Activated T-helper 1 cell treated with anti-CD3 and anti-CD28 coated beads, Interleukin-2, amount 50 U/mL, for 16 hours (primary cell): ENCODE measurements at places on chromosomes 13 and 19.

- DNase-seq: no peak
Measured at GRCh38 chr13:106230450-106230849, 305.0 kb downstream of the EFNB2 start.

DNA sequence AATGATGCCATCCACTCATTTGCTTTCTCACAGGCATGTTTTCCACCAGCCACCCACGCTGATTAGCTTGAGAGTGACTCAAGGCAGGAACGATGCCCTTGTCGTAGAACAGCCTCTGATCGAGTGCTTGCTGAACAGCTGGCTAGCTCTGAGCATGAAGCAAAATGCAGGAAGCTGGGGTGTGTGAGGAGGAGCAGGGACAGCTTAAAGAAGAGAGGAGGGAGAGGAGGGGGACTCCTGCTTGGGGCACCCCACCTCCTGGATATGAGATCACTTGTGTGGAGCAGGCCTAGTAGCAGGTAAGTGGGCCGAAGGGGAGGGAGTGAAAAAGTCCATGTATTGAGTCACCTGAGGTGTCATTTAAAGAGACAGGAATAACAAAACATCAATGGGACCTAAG, 48.8 kb downstream of the IRS2 start:
- no peak for DNase-seq

- DNase-seq: no peak
Measured at GRCh38 chr19:51729781-51730180, 6.0 kb upstream of the HAS1 start.

GRCh38 chr13:37023871-37024270, 23.3 kb downstream of the EXOSC8 start:
- DNase-seq: no peak

- DNase-seq: no peak
Measured at GRCh38 chr13:112473818-112474217, 97.7 kb downstream of the SPACA7 start.

- DNase-seq: no peak
Measured at GRCh38 chr13:42364613-42365000, 92.7 kb downstream of the AKAP11 start.

GRCh38 chr19:29399804-29400203, 126.0 kb upstream of the VSTM2B start:
- DNase-seq: no peak

DNA sequence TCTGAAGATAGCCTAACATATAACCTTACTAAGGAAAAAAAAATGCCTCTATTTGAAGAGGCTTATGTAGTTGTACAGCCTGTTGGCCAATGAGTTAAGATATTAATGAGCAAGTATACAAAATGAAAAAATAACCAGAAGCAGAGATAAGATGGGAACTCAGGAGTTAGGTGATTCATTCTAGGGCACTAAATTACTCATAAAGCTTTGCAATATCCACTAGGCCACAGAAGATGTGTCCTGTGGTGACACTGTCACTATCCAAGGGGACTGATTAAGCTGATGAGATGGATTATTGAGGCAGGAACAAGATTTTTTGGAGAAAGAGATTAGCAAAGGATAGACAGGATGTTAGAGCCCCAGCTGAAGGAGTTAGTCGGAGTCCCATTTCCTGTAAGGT, 99.6 kb downstream of the LIG4 start:
- no peak for DNase-seq
